ENCODE measurements at places on chromosomes 2 and 18. TPM values are rescaled to one million over a fixed set of nuclear protein-coding genes. Genes with fewer than 3 reads are reported as not detected.

GRCh38 chr2:128519517-128520215 is 201.0 kb upstream of the HS6ST1 start:
- no peak overlapping the region for H3K27ac ChIP-seq
- no peak for DNase-seq
- no peak overlapping the region for H3K4me3 ChIP-seq
- peaks cover 4% of the 10 kb centered on the region for H3K27me3 ChIP-seq
- no peaks in the 10 kb centered on the region for H3K4me1 ChIP-seq

DNA sequence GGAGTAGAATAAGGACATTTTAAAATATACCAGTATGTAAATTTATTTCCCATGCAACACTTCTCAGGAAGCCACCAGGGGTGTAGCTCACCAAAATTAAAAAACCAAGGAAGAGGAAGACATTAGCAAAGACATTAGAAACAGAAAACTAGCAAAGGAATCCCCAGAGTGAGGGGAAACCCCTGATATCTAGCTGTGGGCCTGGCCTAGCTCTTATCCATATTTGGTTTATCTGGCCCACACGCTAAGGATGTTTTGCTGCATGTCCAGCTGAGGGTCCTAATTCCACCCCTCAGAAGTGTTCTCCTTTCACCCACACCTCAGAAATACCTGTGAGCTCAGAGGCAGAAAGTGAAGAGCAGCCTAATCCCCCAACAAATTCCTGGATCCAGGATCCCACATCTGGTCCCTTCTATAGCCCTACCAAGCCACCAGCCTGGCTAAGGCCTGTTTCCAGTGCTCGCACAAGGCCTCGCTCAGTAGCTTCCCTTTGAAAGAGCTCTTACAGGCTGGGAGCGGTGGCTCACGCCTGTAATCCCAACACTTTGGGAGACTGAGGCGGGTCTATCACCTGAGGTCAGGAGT is 17.4 kb downstream of the OSBPL1A start:
- H3K27ac ChIP-seq = no peak overlapping the region
- H3K4me3 ChIP-seq = no peak overlapping the region
- H3K27me3 ChIP-seq = no peaks in the 10 kb centered on the region
- peaks cover 15% of the 10 kb centered on the region for H3K36me3 ChIP-seq
- DNase-seq = no peak
- H3K4me1 ChIP-seq = no peaks in the 10 kb centered on the region

- H3K27ac ChIP-seq = no peak overlapping the region
- no peak overlapping the region for H3K4me3 ChIP-seq
- H3K36me3 ChIP-seq = no peaks in the 10 kb centered on the region
- peaks cover 11% of the 10 kb centered on the region for H3K4me1 ChIP-seq
- H3K27me3 ChIP-seq = no peaks in the 10 kb centered on the region
Observed at GRCh38 chr2:195313962-195314361, 343.1 kb upstream of the SLC39A10 start.

- peaks cover 1% of the 10 kb centered on the region for H3K4me1 ChIP-seq
- H3K27me3 ChIP-seq = peaks cover 3% of the 10 kb centered on the region
- H3K4me3 ChIP-seq = no peak overlapping the region
- H3K27ac ChIP-seq = no peak overlapping the region
- DNase-seq = no peak
Observed at GRCh38 chr2:186575856-186576255, 14.0 kb upstream of the ITGAV start.

DNA sequence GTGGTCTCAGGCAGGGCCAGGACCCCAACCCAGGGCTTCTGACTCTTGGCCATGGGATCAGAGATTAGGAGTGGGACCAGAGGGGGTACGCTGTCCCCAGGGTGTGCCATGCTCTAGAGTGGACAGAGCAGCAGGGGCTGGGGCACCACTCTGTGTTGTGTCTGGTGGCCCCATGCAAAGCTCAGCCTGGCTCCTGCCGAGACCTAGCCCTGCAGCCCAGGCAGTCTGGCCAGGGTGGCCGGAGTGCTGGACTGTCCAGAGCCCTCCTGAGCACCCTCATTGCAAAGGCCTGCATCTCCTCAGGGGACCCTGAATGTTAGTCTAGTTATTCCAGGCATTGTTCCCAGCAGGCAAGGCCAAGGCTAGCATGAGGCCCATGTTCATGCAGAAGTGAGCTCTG is 162.3 kb downstream of the TNS1 start:
- DNase-seq = no peak
- H3K4me1 ChIP-seq = no peaks in the 10 kb centered on the region
- no peaks in the 10 kb centered on the region for H3K27me3 ChIP-seq
- no peak overlapping the region for H3K4me3 ChIP-seq

DNA sequence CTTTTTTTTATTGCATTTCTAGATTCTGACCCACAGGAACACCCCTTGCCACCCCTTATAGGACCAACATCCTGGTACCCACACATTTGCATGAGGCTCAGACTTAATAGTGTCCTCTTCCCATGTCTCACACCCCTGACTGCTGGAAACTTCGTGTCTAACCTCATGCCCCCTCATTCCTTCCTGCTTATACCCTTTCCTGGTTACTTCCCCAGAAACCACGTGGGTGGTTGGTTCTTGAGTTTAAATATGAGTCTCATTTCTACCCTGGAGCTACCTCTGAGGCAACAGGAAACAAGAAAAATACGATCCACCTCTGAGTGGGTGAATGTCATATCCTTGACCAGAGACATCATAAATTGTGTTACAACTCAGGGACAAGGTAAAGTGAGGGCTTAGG is 1.6 kb downstream of the TNP1 start:
- peaks cover 4% of the 10 kb centered on the region for H3K27me3 ChIP-seq
- DNase-seq = no peak
- H3K4me1 ChIP-seq = peaks cover 13% of the 10 kb centered on the region

- H3K4me1 ChIP-seq = peaks cover 44% of the 10 kb centered on the region
- H3K36me3 ChIP-seq = peaks cover 6% of the 10 kb centered on the region
- DNase-seq = no peak
- peak overlapping the region; percentile 100 for H3K4me3 ChIP-seq
- H3K27me3 ChIP-seq = no peaks in the 10 kb centered on the region
Observed at GRCh38 chr2:27771202-27771547, 344 bp upstream of the MRPL33 start.

- no peaks in the 10 kb centered on the region for H3K36me3 ChIP-seq
- H3K4me1 ChIP-seq = no peaks in the 10 kb centered on the region
- H3K4me3 ChIP-seq = no peak overlapping the region
- no peak for DNase-seq
Observed at GRCh38 chr2:147382322-147382948, 462.4 kb upstream of the ACVR2A start.

Gene MSTN
- 0.16 TPM for total RNA-seq

DNA sequence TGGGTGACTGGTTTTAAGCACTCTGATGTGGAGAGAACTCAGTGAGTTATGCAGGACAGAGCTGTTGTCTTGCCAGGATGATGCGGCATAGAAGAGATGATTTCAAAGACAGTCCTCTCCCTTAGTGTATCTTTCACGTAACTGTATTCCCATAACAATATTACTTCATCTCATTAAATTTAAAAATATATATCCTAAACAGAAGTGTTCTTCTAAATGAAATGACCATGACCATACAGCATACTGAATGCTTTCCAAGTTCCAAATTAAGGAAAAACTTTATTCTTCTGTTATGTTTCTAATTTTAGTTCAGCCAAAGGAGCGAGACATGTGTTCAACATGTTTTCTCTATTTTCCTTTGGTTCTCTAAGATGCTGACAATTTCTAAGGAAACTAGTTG is 600.1 kb upstream of the FSHR start:
- H3K27me3 ChIP-seq = no peaks in the 10 kb centered on the region
- no peaks in the 10 kb centered on the region for H3K36me3 ChIP-seq
- DNase-seq = no peak
- H3K27ac ChIP-seq = no peak overlapping the region
- H3K4me1 ChIP-seq = no peaks in the 10 kb centered on the region

- H3K27ac ChIP-seq = no peak overlapping the region
- H3K4me1 ChIP-seq = no peaks in the 10 kb centered on the region
- no peak for DNase-seq
- H3K27me3 ChIP-seq = no peaks in the 10 kb centered on the region
- no peak overlapping the region for H3K4me3 ChIP-seq
Observed at GRCh38 chr18:73110307-73110706, 242.5 kb upstream of the NETO1 start.
